ENCODE measurements at places on chromosomes 16 and 17. TPM values are rescaled to one million over a fixed set of nuclear protein-coding genes. Genes with fewer than 3 reads are reported as not detected.

TBC1D3 gene
- not detected for total RNA-seq

PKMYT1 gene
- 152 TPM for total RNA-seq

KCNAB3 gene
- 9.7 TPM for total RNA-seq

SLC47A1 gene
- not detected for total RNA-seq

ACE gene
- total RNA-seq, result not detected

ERCC4 gene
- total RNA-seq, result 14.5 TPM

- DNase-seq, result no peak
Measured at GRCh38 chr16:50611332-50611934, 63.2 kb downstream of the NKD1 start.

GRCh38 chr17:44203731-44204440, 4.2 kb upstream of the ATXN7L3 start:
- DNase-seq, result peak; percentile 87

- no peak for DNase-seq
Measured at GRCh38 chr16:86396901-86397311, 113.4 kb upstream of the FOXF1 start.

DNA sequence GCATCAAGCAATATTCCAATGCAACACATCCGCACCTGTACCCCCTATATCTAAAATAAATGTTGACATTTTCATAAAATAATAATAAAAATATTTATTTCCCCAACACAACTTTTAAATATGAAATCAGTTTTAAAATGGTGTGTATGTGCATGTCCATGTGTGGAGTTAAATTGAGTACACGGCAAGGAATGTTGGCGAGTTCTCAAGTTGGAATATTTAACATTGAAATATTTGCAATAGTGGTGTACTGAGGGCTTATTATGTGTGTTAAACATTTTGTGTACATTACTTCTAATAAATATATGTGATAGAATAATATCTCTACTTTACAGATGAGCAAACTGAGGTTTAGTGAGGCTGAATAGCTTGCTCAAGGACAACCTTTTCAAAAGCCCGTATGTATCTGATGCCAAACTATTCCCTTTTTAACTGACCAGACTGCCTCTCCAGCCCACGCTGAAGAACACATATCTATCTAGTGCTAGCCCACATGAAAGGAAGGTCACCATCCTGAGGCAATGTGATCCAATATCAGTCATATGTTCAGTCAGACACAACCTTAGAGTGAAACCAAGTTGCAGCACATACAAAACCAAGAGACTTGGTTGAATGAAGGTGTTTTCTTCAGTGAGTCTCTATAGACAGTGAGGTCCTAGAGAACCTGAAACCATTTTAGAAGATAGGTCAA, 192.2 kb upstream of the CDH11 start:
- DNase-seq, result no peak

- DNase-seq, result peak; percentile 75
Measured at GRCh38 chr17:44209786-44210341, 9.6 kb downstream of the UBTF start.

DNA sequence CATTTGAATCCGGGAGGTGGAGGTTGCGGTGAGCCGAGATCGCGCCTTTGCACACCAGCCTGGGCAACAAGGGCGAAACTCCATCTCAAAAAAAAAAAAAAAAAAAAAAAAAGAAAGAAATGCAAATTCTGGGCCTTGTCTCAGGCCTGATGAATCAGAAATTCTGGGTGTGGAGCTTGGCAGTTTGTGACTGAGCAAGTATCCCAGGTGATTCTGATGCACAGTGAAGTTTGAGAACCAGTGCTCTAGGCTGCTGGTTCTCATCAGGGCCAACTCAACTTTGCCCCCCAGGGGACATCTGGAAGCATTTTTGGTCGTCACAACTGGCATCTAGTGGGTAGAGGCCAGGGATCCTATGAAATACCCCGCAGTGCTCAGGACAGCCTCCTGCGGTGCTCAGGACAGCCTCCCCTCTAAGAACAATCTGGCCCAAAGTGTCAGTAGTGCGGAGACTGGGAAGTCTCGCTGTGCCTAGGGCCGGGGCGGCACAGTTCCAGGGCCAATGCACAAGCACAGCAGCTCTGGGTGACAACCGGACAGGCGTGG, 55.9 kb downstream of the SDK2 start:
- DNase-seq, result no peak

DNA sequence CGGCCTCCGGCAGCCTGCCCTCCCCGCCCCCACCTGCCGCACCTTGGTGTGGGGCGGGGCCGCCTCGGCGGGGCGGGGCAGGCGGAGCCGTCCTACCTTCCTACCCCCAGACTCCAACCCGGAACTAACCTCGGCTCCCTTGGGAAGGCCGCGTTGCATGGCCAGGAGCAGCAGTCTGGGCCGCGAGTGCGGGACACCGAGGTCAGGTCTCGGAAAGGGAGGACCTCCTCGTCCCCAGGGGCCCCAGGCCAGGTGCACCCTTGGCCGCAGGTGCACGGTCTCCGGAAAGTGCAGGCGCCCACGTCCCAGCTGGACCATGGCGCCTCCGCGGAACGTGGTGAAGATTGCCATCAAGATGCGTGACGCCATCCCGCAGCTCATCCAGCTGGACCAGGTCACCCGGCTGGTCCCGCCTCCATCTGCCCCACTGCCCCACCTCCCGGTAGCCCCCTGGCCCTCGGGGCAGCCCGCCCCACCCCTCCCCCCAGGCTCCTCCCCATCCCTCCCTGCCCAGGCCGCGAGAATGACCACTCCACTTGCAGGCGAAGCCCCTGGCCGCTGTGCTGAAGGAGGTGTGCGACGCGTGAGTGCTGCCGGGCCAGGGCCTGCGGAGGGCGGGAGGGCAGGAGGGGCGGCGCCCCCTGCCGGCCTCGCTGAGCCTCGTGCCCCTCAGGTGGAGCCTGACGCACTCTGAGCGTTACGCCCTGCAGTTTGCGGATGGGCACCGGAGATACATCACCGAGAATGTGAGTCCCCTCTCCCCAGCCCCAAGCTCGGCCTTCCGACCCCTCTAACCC, at the start of gene ELMO3:
Gene ELMO3, plus strand, starts transcription at position 121 of the 797 bp plus-strand sequence. Its CDS starts 196 bp downstream, at position 317.
- no peak for DNase-seq

DNA sequence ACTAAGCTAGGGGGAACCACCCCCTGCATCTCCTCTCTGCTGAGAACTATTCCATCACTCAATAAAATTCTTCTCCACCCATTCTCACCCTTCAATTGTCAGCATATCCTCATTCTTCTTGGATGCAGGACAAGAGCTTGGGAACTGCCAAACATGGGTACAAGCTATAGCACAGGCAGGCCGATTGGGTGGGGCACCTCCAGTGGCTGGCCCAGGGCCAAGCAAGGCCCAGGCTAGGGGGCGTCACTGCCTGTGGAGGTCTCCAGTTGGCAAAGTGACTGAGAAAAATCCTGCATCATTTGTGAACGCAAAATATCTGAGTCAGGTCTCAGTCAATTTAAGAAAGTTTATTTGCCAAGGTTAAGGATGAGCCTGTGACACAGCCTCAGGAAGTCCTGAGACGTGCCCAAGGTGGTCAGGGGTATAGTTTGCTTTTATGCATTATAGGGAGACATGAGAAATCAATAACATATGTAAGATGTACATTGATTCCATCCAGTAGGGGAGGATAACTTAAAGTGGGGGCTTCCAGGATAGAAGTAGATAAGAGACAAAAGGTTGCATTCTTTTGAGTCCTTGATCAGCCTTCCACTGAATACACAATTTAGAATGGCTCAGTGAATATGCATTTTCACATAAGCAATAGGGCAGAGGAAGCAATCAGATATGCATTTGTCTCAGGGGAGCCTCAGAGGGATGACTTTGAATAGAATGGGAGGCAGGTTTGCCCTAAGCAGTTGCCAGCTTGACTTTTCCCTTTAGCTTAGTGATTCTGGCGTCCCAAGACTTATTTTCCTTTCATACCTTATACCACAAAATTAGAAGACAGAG, 21.5 kb upstream of the DHRS7B start:
- DNase-seq, result no peak

GRCh38 chr17:35214192-35214591, 20.0 kb upstream of the SLC35G3 start:
- DNase-seq, result peak; percentile 89

GRCh38 chr17:19275457-19276127, 38.4 kb downstream of the EPN2 start:
- DNase-seq, result no peak

DNA sequence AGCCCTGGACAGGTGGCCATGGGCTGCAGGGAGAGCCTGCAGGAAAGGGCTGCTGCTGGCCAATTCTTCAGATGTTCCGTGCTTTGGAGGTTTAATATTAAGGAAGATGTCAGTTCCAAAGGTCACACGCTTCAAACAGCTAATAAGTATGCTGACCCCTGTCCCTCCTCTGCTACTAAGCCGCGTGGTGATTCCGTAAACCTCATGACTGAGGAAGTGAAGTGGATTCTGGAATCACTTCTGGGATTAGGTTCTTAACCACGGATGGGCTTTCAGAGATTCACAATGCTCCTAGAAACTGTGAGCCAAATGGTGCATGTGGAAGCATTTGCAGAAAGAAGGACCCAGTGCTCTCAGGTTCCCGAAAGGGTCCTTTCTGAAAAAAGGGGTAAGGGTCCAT, 28.5 kb upstream of the ERN1 start:
- no peak for DNase-seq

DNA sequence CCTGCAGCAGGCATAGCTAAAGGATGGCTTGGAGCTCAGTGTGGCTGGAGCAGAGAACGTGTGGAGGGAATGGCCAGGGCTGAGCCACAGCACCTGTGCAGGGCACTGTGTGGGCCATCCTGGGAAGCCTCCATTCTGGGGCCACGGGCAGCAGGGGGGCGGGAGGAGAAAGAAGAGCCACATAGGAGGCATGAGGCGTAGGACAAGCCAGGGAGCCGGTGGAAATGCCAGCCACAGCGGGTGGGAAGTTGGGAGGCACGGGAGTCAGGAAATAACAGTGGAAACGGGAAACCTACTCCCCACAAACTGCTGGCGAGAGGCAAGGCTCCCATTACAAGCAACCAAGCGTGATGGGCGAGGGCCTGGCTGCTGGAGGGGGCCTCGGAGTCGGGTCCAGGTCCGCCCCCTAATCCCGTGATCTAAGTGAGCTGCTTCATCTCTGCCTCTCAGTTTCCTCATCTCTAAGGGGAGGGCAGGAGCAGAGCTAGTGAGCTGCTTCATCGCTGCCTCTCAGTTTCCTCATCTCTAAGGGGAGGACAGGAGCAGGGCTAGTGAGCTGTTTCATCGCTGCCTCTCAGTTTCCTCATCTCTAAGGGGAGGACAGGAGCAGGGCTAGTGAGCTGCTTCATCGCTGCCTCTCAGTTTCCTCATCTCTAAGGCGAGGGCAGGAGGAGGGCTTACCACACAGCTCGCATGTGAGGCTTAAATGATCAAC, 104.9 kb downstream of the ADCY9 start:
- DNase-seq, result no peak

DNA sequence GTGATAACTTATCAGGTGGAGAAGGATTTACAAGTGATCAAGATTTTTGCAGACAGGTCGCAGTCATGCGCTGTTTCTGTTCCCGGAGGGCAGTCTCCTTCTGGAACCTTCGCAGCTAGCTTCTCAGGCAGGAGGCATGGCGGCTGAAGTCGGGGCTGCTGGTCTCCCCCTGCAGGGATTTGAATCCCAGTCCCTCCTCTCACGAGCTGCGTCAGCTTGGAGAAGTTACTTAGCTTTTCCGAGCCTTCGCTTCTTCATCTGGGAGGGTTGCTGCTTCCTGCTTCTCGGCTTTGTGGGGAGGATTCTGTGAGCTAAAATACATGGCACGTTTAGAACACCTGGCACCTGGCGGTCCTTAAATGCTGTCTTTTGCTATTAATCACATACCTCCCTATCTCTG, 287.8 kb upstream of the FOXF1 start:
- DNase-seq, result no peak

GRCh38 chr16:87363771-87364455, 19.7 kb downstream of the FBXO31 start:
- DNase-seq, result no peak

DNA sequence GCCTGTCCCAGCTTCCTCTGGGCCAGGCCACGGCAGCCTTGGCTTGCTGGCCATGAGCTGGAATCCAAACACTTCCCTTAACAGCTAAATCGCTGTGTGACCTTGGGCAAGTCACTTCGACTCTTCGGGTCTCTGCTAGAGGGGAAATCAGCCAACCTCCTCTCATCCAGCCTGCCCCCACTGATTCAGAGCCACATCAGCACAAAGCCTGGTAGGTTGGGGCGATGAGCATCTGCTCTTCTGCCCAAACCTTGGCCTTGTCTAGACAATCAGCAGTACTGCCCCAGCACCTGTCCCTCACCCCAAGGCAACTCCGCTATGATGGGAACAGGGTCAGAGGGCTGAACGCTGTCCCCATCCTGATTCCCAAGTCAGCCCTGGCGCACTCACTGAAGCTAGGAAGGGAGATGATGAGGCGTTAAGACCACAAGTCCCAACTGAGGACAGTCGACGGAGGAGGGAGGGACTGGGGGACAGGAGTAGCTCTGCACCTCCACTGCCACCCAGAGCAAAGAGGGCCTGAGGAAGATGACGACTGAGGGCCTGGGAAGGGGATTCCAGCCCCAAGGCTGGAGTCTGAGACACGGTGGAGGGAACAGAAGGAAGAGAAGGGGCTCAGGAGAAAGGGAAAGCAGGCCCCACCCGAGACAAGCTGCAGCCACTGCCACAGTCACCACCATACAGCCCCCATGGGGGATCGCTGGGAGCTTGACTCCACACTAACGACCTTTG, 1.3 kb downstream of the CLUH start:
- peak; percentile 66 for DNase-seq

GRCh38 chr16:80606221-80606766, 65.5 kb downstream of the DYNLRB2 start:
- no peak for DNase-seq

DNA sequence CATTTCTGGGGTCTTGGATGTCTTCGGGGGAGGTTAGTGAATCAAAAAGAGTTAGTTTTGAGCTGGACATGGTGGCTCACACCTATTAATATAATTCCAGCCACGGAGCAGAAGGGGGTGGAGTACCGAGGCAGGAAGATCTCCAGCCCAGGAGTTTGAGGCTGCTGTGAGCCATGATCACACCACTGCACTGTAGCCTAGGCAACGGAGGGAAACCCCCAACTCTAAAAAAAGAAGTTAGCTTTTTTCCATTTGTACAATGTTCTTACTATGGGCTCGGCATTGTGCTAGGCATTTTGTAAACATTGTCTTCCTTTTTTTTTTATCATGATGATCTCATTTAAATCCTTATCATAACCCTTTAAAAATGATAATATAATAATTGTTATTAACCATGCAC, 8.3 kb upstream of the SNF8 start:
- peak; percentile 64 for DNase-seq

DNA sequence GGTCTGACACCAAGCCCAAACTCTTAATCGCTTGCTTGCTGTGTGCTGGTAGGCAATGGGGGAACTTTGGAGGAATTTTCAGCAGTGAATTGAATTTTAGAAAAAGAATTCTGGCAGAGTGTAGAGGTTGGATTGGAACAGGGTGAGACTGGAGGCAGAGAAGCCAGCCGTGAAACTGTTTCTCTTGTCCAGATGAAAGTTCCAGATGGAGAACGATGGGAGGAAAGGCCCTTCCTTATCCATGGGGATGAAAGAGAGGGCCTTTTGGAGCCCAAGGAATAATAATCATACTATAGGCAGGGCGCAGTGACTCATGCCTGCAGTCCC, 26.0 kb downstream of the NEUROD2 start:
- no peak for DNase-seq

- DNase-seq, result no peak
Measured at GRCh38 chr17:2347805-2348685, 10.7 kb downstream of the SGSM2 start.
